ENCODE measurements at places on chromosomes 6 and 20. TPM values are rescaled to one million over a fixed set of nuclear protein-coding genes. Genes with fewer than 3 reads are reported as not detected.

- no peak for DNase-seq
- no peaks in the 10 kb centered on the region for H3K36me3 ChIP-seq
- no peak overlapping the region for H3K4me3 ChIP-seq
- H3K27ac ChIP-seq = no peak overlapping the region
- H3K4me1 ChIP-seq = peaks cover 18% of the 10 kb centered on the region
These were observed 16.1 kb upstream of the STX11 start for GRCh38 chr6:144134176-144134575.

GRCh38 chr6:167130712-167131684 lies 8.1 kb downstream of the CCR6 start:
- DNase-seq = no peak
- H3K36me3 ChIP-seq = no peaks in the 10 kb centered on the region
- H3K4me1 ChIP-seq = no peaks in the 10 kb centered on the region
- no peak overlapping the region for H3K27ac ChIP-seq
- H3K27me3 ChIP-seq = peaks cover 3% of the 10 kb centered on the region
- H3K4me3 ChIP-seq = no peak overlapping the region

- H3K27ac ChIP-seq = no peak overlapping the region
- peaks cover 3% of the 10 kb centered on the region for H3K4me1 ChIP-seq
- no peaks in the 10 kb centered on the region for H3K27me3 ChIP-seq
- H3K36me3 ChIP-seq = no peaks in the 10 kb centered on the region
- DNase-seq = no peak
These were observed 8.4 kb upstream of the E2F1 start for GRCh38 chr20:33694639-33695012.

DNA sequence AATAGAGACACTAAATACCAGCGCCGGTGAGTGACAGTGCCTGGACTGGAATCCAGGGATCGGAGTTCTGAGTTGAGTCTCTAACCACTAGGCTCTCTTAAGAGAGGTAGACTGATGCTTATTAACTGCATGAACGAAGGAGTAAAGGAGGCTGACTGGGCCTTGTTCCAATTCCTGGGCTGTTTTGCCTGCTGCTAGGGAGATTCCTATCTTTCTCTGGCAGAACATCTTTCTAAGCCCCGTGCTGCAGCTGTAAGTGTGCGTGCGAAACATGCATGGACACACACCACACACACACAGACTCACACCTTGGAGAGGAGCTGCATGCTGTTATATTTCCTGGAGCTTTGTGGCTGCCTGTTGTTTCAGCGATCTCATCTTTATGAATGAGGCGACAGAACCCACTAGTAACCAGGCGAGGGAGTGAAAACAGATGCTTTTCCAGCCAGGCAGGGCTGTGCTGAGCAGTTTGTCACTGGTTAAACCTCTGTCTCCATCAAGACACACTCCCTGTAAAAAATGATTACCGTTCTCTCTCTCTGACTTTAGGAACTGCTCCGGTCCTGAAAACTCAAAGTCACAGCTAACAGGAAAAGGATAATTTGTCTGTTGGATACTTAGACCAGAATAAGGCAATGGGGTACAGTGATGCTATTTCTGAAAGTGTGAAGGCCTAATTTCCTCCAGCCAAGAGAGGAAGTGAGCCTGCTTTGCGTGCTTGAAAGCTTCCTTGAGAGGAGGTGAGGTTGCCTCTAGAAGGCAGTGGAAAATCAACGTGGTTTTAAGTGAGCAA lies 157.4 kb upstream of the ZNF217 start:
- no peaks in the 10 kb centered on the region for H3K27me3 ChIP-seq
- H3K27ac ChIP-seq = peak overlapping the region; percentile 90
- H3K4me3 ChIP-seq = no peak overlapping the region
- no peaks in the 10 kb centered on the region for H3K36me3 ChIP-seq
- no peak for DNase-seq

GRCh38 chr6:170575250-170575649 lies 9.2 kb downstream of the PDCD2 start:
- H3K27ac ChIP-seq = no peak overlapping the region
- no peak overlapping the region for H3K4me3 ChIP-seq
- peaks cover 35% of the 10 kb centered on the region for H3K36me3 ChIP-seq
- H3K4me1 ChIP-seq = no peaks in the 10 kb centered on the region

Gene SEMG1
- total RNA-seq = not detected
